ENCODE measurements at places on chromosomes 12 and 14. TPM values are rescaled to one million over a fixed set of nuclear protein-coding genes. Genes with fewer than 3 reads are reported as not detected.
A peak's percentile ranks its signal among the peaks of the same experiment; 100 is the strongest.

DNA sequence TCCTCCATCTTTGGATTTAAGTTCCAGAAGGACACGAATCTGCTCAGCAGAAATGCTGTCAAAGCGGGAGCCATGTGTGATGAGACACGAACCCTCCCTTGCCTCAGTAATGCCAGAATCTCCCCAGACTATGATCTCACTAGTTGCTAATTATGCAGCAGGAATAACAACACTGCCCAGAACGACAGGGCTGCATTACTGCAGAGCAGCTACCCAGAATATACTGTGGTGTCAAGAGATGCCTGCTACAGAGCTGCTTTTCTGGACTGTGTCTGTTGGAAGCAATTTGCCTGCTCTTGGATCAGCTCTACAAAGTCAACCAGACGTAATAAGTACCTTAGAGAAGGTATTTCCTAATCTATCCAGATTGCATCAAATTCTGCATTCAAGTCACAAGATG is 5.5 kb downstream of the CSRNP2 start:
- DNase-seq = no peak

- no peak for DNase-seq
Measured at GRCh38 chr12:73867147-73867546, 670.5 kb upstream of the ATXN7L3B start.

DNA sequence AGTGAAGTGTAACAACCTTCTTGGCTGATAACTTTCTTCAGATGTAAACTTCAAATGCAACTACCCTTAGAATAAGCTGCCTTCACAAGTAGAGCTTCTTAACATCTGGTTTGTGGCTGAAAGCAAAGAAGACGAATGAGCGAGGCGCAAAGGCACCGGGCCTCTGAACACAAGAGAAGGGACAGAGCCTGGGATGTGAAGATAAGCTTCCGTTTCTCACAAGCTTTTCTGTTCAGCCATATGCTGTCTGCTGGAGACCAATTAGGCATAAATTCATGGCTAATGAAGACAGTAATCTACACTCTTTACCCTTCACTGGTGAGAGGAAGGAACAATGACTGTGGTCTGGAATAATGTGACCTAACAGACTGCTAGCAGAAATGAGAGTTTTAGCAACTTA is 195.2 kb downstream of the ATXN7L3B start:
- DNase-seq = no peak

GRCh38 chr14:103284574-103285467 is 49.2 kb upstream of the EIF5 start:
- DNase-seq = no peak

- no peak for DNase-seq
Measured at GRCh38 chr14:38290601-38291188, 34.8 kb upstream of the CLEC14A start.

DNA sequence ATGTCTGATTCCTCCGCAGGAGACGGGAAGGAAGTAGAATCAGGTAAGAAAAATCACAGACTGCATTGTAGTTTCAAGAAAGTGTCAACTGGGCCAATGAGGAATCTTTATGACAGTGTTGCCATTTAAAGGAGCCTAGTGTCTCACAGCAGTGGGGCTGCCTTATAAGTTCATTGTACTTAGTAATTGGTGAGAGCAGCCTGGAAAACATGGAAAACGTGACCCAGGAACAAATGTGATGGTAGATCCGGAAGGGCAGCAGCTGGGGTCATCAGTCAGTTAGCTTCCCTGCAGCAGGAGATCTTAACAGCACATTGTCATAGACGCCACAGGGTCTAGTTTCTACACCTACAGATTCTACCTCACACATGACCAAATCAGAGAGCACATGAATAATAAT is 630.0 kb upstream of the LMO3 start:
- no peak for DNase-seq

- DNase-seq = peak; percentile 20
Measured at GRCh38 chr12:6688543-6688998, 604 bp downstream of the ZNF384 start.

DNA sequence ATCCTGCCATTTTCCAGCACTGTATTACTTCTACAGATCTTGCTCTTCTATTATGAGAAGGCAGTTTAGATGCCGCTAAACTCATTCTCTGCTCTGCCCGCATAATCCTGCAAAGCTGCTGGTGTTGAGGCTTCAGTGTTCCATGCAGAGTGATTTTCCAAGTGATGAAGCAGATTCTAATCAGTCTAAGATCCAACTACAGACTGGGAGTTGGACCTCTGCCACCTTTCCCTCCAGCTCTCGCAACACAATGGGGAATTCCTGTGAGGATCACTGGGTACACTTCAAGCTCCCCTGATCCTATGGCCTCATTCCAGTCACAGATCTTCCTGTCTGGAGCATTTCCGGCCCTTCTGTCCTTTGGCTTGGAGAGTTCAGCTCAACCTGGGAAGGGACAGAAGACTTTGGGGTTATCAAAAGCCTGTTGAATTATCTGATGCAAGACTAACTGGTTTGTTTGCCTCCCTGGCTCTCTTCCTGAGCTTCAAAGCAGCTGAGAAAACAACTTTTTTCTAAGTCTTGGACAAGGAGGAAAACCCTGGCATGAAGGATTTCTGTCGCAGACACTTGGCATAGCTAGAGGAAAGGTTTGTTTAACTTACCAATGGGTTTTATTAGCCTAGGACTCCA is 333.9 kb downstream of the ZFP36L1 start:
- DNase-seq = no peak

DNA sequence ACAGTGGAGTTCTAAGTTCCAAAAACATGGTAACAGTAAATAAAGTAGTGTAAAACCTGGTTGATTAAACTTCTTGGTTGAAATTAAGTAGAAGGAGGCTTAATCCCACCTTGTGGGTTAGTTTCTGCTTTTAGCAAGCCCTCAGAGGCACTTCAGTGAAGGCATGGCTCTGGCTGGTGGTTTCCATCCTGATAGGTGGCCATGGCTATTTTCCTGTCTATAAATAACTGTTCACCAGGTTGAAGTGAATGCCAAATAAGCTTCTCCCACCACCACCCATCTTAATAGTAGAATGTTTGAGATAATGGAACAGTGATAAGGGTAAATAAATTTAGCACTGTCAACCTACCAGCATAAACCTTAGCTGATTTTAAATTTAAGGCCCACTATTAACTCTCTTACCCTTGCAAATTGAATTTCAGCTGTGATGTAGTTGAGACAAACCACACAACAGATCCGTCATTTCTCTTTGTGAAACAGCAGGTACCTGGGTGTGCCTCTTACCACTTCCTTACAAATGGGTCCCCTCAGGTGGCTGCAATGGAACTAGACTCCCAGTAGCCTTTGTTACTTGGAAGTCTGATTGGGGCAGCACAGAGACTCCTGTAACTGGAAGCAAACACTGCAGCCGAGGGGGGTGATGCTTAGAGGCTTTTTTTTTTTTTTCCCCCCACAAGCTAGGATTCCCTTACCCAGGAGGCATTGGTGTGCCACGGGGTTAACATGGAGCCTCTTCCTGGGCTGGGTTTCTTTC is 41.4 kb downstream of the DAAM1 start:
- DNase-seq = no peak

DNA sequence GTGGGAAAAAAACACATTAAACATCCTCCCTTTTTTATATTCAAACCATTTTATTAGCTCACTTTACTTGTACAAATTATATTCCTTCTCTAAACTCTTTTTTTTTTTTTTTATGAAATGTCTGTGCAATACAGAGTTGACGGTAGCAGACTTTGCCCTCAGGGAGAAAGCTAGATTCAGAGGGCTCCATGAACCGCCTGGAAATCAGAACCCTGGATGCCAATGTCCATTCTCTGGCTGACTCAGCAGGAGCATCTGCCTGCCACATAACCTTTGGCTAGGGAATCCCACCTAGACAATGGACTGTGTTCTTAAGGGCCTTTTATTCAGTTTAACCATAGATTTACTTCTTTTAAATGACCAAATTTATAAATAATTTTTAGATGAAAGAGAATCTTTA is 467.0 kb downstream of the MDGA2 start:
- DNase-seq = no peak

- DNase-seq = no peak
Measured at GRCh38 chr12:126704609-126705008, 1562.4 kb upstream of the TMEM132C start.

- DNase-seq = no peak
Measured at GRCh38 chr12:80364056-80364455, 80.0 kb upstream of the PTPRQ start.

GRCh38 chr14:75064205-75064567 is 362 bp upstream of the ACYP1 start:
- no peak for DNase-seq

DNA sequence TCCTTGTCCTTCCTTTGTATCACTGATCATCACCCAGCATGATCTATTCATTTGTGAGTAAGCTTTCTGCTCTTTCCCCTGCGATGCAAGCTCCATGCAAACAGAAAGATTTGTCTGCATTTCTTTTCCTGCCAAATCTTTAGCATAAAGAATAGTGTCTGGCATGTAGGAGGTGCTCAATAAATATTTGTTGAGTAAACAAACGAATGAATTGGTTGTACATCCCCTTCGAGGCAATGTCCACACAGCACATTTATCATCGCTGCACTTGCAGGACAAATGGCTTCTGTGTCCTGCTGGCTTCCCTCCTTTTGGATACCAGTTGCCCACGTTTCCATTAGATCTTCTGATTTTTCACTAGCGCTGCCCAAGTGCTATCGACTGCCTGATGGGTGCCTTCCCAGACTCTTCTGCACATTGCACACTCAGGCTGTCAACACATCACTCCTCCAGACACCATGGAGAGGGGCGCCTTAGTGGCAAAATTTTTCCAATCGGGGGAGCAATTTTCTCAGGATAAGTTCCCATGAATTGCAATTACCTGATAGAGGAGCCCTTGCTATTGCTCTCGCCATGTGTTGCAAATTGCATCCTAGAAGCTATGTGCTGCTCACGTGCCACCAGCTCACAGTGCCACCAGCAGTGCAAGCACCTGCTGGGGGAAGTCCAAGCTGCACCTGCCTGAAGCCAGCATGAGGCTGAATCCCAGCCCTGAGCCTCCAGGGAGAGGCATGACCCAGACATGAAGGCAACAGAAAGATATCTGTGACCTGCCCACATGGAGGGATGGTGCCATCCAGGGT is 206.6 kb downstream of the KIF26A start:
- no peak for DNase-seq

GRCh38 chr12:68231229-68231628 is 5.6 kb upstream of the IL26 start:
- no peak for DNase-seq

DNA sequence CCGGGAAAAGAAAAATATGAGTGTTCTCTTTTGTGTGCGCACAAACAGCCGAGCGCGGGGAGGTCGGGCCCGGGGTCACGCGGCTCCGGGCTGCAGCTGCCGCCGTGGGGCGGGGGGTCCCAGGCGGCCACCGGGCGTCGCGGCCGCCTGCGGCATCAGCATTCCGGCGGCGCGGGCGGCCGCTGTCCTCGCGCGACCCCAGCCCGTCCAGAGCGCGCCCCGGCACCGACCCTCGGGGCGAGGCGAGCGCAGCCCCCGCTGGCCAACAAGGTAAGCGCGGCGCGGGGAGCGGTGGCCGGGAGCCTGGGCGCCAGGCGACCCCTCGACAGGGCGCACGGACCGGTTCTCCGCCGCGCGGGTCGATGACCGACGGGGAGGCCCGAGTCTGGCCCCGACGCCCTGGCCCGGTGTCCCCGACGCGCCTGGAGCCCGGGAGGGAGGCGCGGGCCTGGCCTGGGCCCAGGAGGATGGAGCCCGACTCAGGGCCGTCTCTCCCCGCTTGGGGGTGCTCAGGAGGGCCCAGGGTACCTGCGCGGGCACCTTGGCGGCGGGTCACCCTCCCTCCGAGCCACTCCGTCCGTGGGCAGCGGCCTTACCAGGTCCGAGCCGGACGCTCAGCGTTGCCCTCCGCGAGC is 103.9 kb upstream of the DIO3 start:
- no peak for DNase-seq

- no peak for DNase-seq
Measured at GRCh38 chr14:98754343-98755020, 517.5 kb downstream of the BCL11B start.

DNA sequence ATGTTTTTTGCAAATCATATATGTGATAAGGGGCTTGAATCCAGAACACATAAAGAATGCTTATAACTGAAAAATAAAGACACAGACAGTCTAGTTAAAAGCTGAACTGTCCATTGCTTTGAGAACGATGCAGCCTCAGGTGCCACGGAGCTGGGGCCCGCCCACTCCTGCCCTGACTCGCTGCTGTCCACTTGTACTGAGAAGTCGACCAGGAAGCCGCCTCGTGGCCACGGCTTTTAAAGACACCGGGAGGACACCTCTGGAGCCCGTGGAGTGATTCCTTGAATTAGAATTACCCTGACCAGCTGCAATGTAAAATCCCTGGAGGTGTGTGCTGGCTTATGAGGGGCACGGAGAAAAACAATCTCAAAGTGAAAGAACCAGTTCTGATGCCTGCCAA is 23.9 kb upstream of the TEX22 start:
- no peak for DNase-seq

GRCh38 chr12:52023976-52024688 is 17.4 kb downstream of the TAMALIN start:
- DNase-seq = no peak

DNA sequence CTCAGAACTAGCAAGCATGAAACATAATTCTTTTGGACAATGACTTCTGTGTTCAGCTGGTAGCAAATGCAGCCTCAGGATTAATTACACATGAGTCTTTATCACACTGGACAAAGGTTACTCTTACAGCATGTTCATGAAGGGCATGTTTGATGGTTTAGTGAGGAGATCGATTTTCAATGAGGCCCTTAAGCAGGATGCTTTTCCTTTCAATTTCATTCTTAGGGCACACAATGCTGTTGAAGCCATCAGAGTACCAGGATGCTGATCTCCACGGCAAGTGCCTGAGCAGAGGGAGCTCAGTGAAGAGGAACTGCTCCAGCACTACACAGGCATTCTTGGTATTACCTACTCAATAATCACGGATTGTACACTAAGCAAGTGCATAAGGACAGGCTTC is 542.0 kb downstream of the SNAPC1 start:
- no peak for DNase-seq

DNA sequence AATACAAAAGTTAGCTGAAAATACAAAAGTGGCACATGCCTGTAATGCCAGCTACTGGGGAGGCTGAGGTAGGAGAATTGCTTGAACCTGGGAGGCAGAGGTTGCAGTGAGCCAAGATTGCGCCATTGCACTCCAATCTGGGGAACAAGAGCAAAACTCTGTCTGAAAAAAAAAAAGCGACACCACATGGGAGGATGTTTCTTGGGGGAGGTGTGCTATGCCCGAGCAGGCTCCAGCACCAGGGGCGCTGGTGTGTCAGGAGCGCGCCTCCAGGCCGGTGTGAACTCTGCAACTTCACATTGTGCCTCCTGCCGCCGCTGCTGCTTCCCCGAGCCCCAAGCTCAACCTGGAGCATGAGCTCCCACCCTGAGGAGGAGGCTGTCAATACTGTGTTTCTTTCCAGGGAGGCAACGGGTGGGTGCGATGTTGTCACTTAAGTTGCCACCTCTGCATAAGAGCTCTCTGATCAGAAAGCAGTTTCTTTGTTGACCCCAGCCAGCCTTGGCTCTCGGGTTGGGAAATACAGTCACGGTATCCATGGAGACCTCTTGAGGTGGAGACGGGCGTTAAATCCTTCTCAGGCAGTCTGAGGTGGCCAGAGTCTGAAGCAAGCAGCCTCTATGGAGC is 18.9 kb downstream of the DEGS2 start:
- DNase-seq = peak; percentile 67

Gene OR6C2
- polyA plus RNA-seq = not detected

Gene RAB5B
- 163 TPM for polyA plus RNA-seq

Gene RPL6
- polyA plus RNA-seq = 2,146 TPM

Gene KRT8
- 223 TPM for polyA plus RNA-seq

Gene GLT1D1
- 2.1 TPM for polyA plus RNA-seq

All from left kidney (tissue), 8 donors.